ENCODE measurements at places on chromosomes 12 and 14.

DNA sequence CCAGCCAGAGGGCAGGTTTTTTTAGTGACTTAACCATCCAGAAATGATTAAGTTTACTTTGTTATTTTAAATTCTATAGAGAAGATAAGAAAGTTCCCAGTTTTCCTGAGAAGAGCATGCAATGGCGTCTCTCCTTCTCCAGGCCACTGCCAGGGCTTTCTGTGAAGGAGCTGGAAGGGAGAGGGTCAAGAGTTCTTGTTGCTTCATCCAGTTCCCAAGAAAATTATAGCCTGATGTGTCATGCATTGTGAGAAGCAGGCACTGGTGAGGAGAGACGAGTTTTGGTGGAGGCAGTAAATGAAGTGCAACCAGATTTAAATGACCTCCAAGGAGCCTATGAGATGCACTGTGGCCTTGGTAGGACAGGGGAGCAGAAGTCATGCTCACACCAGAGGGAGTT, 14.2 kb downstream of the ELK3 start:
- no peak for DNase-seq

DNA sequence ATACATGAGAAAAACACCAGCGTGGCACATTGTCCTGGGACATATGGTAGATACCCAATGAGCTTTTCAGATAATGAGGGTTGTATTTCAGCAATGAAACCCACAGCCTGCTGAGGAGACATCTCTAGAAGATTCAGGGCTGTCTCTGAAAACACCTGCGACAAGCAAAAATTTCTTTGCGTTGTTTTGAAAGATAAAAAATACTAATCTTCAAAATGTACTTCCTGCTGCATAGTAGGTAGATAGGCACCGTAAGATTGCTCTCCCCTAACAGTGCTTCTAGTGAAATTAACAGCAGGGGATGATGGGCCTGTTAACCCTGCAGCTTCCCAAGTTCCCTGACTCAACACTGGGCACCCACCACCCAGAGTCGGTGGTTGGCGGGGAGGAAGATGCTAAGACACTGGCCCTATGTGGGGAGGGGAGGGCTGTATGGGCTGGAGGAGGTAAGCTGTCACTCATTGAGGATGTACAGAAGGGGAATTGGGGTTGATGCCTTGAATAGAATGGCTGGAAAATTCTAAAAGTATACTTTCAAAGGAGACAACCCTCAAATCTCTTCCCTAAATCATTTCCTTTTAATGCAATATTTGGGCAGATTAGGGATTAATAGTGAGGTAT, 20.0 kb downstream of the ZFP36L1 start:
- DNase-seq = no peak

- DNase-seq = no peak
These were observed 151.1 kb downstream of the KIF26A start for GRCh38 chr14:104289507-104289906.

DNA sequence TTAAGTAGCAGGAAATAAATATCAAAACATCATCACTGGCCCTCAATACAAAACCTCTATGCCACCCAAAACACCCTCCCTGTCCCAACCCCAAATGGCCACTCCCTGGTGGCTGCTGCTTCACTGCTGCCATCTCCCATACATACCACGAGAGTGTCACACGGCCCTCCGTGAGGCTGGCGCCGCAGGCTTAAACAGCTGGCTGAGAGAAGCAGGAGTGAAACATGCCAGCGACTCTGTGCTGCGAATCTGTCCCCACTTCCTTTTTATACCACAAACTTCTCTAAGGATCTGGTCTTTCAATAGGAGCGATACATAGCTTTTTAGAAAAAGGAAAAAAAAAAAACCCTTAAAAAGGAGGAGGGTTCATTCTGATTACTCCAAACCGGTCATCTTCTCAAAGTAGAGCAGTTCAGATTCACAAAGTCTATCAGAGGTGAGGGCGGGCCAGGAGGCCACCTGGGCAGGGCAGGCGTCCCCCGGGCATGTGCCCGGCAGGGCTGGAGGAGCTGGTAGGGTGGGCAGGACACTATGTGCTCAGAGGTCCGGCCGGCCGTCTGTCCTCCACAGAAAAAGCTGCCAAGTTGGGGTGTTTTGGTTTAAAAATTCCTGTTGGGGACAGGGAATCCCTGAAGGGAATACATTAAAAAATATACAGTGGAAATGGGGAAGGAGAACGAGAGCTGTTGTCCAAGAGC, 26.5 kb downstream of the MAX start:
- DNase-seq = no peak

GRCh38 chr14:55272922-55273321, 1.7 kb downstream of the FBXO34 start:
- DNase-seq = no peak

DNA sequence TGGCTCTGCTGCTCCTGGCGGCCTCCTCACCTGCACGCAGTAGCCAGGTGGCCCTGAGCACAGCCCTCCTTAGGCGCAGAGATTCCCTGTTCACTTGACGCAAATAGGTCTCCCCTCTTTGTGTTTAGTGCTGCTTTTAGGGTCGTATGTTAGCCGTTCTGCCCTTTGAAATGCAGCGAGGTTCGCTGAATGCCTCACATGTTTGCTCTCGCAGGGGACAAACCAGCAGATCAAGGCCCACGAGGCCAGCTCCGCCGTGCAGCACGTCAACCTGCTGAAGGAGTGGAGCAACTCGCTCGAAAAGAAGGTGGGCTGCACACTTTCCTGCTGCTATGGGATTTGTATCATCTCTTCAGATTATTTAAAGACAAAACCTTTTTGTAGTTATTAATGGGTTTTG, 31.4 kb upstream of the AMN start:
- DNase-seq = no peak

GRCh38 chr14:104434214-104435076, 145.1 kb upstream of the C14orf180 start:
- no peak for DNase-seq

DNA sequence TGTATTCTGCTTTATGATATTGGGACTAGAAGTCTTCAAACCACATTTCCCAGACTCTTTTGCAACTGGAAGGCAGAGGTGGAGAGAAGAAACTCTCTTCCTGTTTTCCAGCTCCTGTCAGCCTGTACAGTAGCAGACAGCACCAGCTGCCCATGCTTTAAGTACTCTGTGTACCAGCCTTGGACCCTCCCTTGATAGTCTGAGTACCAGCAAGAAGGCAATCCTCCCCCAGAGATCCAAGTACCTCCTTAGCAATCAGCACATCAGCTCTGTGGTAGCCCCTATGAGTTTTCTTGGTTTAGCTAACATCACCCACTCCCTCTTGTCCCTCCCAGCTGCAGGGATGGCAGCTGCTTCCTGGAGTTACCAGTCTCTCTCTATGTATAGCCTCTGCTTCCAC, 56.3 kb downstream of the STXBP6 start:
- no peak for DNase-seq

DNA sequence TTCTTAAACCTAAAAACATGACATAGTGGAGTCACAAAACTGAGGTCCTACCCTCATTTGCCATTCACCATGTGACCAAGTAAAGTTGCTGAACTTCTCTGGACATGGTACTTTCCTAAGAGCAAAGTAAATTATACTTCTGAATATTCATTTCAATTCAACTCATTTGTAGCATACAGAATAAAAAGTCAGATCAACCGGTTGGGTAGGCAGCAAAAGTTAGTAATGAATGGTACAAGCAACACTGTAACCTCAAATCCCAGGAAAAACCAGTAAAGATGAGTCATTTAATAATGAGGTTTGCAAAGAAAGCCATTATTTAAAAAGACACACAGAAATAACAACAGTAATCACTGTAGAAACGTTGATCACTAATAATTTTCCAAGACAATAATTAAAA, 8.7 kb downstream of the POLE2 start:
- DNase-seq = no peak

- DNase-seq = no peak
These were observed 120.3 kb downstream of the VRK1 start for GRCh38 chr14:96917442-96917963.

GRCh38 chr12:82537436-82537835, 149.3 kb upstream of the TMTC2 start:
- no peak for DNase-seq

DNA sequence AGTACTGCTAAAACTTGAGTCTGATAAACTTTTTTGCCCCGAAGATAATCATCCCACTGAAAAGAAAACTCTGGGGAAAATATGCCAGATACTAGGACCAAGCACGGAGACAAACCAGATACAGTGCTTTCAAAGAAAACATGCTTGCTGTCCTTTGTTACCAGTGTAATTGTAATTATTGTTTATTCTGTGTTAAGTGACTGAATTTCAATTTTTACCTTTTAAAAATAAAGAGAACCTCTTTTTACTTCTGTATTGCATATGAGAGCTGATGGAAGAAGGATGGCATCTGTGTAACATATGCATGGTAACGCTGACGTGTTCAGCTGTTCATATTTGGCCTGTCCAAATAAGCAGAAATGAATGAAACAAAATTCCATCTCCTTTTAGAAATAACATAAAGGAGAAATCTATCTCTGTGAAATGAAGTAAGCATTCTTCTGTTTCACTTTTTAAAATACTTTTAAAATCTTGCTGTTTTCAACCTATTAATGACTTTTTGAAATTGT, 22.5 kb downstream of the SLC35E3 start:
- DNase-seq = no peak

- DNase-seq = no peak
These were observed 15.1 kb downstream of the CPNE8 start for GRCh38 chr12:38890102-38890855.

DNA sequence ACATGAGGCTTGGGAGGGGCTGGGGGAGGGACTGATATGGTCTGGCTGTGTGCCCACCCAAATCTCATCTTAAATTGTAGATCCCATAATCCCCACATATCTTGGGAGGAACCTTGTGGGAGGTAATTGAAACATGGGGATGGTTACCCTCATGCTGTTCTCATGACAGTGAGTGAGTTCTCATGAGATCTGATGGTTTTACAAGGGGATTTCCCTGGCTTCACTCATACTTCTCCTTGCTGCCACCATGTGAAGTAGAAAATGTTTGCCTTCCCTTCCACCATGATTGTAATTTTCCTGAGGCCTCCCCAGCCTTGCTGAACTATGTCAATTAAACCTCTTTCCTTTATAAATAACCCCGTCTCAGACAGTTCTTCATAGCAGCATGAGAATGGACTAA, 362.9 kb downstream of the PCNX1 start:
- no peak for DNase-seq

- no peak for DNase-seq
These were observed 63.3 kb downstream of the EP400 start for GRCh38 chr12:132012919-132013568.

DNA sequence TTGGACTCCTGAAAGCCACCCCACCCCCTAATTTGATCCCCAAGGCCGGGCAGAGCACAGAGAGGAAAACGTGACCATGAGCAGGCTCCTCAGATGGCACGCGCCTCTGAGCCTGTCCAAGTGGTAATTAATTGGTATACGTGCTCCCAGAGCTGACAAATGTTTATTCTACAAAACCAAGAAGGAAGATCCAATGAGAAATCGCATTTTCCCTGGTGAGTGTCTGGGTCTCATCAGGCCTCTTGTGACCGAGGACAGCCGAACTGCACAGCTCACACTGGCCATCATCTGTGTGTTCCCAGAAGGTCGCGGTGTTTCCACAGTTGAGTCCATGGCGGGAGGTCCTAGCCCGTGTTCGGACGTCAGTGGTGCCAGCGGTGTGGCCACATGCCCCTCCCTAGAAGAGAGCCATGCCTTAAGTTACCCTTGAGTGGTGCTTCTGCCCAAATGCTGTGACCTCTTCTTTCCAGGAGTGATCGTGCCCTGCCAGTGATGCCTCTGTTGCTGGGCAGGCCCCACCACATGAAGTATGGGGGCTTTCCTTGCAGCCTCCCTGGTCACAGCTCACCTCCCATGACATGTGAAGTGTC, 317.5 kb upstream of the RTL1 start:
- DNase-seq = no peak

DNA sequence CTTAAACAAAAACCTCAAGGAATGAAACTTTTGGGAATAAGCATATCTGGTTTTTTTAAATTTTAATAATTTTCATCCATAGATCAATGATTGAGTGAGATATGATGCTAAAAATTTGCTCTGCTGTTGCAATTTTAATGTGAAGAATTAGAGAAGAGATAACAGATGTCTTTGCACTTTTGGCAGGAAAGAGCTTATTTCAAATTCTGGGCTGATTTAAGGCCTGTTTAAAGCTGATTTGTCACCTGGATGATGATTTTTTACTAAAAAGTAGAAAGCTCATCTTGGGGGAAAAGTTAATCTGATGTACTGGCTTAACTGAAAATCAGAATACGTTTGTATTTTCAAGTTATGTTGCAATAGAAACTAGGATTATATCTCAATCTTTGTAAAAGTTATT, 268.9 kb upstream of the NOVA1 start:
- no peak for DNase-seq

DNA sequence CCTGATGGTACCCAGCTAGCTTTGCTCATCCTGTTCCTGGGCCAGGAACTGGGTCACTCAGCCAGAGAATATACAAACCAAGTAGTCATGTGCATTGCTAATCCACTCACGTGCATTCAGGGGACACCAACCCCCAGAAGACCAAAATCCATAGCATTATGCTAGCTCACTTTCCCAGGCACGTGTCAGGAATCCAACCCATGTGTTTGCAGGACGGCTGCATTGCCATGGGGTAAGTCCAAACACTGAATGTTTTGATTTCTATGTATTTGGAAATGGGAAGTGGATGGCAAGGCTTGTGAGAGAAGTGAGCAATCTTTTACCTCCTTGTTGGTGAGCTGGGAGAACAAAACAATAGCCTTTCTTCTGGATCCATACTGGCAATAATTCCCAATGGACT, 87.1 kb upstream of the FOXN3 start:
- DNase-seq = no peak

DNA sequence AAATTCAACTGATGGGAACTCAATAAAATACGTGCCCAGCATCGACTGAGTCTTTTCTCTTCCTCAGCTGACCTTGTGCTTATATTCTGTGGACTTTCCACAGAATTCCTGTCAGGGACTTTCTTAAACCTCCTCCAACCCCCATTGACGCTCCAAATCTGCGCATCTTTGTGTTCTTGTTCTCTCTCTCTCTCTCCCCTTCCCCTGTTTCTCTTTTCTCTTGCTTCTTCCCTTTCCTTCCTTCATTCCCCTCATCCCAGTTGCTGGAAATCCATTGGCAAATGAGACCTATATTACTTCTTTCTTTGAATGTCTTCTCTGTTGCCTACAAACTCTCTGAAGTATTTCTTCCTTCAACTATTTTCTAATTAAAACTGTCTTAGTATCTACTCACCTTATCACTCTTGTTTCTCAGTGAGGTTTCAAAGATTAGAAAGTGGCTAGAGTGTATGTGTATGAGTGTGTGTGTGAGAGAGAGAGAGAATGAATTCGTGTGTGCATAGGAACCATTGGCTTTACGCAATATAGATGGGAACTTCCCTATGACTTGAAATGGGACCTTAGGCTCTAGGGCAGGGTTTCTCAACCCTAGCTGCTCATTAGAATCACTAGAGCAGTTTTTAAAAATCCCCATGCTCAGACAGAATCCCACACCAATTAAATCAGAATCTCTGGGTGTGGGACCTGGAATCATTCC, 41.8 kb upstream of the DHRS7 start:
- DNase-seq = no peak

- no peak for DNase-seq
These were observed 132.7 kb upstream of the EEA1 start for GRCh38 chr12:93061473-93062419.

- no peak for DNase-seq
These were observed 21.4 kb downstream of the WNT5B start for GRCh38 chr12:1650260-1650977.

- no peak for DNase-seq
These were observed 15.2 kb upstream of the PRKAG1 start for GRCh38 chr12:49033611-49034285.

All from stimulated activated CD4-positive, alpha-beta T cell treated with anti-CD3 and anti-CD28 coated beads, Interleukin-1b, Interleukin-23, amount 100 ng/mL, for 4 hours (primary cell).